ENCODE measurements at places on chromosomes 6 and 20. TPM values are rescaled to one million over a fixed set of nuclear protein-coding genes. Genes with fewer than 3 reads are reported as not detected.
A peak's percentile ranks its signal among the peaks of the same experiment; 100 is the strongest.

Gene ACSS1
- 18.9 TPM for total RNA-seq

Gene PRR18
- not detected for total RNA-seq

DNA sequence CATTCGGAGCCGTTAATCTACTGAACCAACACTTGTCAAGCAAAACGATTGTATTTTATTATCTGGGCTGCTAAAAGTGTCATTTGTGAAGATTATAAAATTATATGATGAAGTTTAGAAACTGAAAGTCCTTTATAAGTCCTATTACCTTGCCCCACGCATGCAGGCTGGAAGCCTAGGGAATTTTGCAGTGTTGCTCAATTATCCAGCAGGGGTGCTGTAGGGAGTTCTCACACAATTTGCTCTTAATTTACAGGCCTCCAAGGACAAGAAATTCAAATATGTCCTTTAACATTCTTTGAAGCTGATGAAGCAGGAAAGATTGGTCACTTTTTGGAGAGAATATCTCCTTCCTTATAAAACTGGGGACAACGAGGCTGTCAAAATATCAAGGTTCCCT lies 368.9 kb downstream of the LMBRD1 start:
- H3K36me3 ChIP-seq = no peaks in the 10 kb centered on the region
- H3K27me3 ChIP-seq = no peaks in the 10 kb centered on the region
- no peak for DNase-seq
- no peaks in the 10 kb centered on the region for H3K4me1 ChIP-seq

Gene IBTK
- total RNA-seq = 11.2 TPM

DNA sequence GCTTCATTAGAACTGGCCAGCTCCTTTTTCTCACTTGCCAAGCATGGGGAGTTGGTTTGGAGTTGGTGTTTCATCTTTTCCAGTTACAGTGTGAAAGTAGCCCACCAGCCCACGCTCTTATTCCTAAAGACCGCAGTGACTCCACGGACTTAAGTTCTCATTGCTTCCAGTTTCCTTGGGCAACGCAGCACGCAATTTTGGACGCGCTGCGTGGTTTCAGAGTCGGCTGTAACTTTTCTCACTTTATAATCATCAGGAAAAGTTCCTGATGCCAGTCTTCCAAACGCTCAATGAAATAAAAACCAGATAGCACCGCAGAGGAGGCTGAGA lies 381 bp upstream of the PEX7 start:
- peak overlapping the region; percentile 73 for H3K4me3 ChIP-seq
- H3K36me3 ChIP-seq = peaks cover 16% of the 10 kb centered on the region
- no peak for DNase-seq
- peak overlapping the region; percentile 77 for H3K27ac ChIP-seq
- no peaks in the 10 kb centered on the region for H3K27me3 ChIP-seq

- H3K27me3 ChIP-seq = no peaks in the 10 kb centered on the region
- DNase-seq = no peak
- H3K4me3 ChIP-seq = peak overlapping the region; percentile 94
- H3K4me1 ChIP-seq = peaks cover 18% of the 10 kb centered on the region
Observed at GRCh38 chr20:43658069-43658722, 8.7 kb upstream of the MYBL2 start.

GRCh38 chr20:18496042-18496441 lies 983 bp downstream of the RBBP9 start:
- H3K27me3 ChIP-seq = no peaks in the 10 kb centered on the region
- peaks cover 8% of the 10 kb centered on the region for H3K36me3 ChIP-seq
- DNase-seq = no peak
- H3K4me1 ChIP-seq = peaks cover 10% of the 10 kb centered on the region

GRCh38 chr6:75020376-75020775 lies 185.5 kb downstream of the COL12A1 start:
- no peak overlapping the region for H3K4me3 ChIP-seq
- no peak for DNase-seq
- no peaks in the 10 kb centered on the region for H3K4me1 ChIP-seq
- H3K27ac ChIP-seq = no peak overlapping the region
- H3K27me3 ChIP-seq = no peaks in the 10 kb centered on the region

Gene BANF2
- total RNA-seq = not detected

DNA sequence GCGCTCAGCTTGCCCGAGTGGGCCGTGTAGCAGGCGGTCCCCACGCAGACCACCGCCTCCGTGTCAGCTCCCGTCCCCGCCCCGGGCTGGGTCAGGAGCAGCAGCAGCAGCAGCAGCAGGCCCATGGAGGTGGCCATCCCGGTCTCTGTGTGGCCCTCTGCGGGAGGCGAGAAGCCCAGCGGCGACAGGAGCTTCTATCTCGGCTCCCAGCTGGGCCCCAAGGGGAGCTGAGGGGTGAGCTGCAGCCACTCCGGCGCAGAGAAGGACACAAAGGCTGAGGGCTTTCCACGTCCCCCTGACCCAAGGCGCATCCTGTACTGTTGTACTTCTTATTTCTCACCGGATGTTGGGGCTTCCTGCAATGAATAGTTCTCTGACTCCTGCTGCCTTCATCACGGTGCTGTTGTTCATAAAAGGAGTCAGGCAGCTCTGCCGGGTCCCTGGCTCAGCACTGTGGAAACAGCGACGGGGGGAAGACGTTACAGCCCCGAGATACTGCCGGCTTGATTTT lies at the start of gene CD93:
TSS of gene CD93 (minus strand) at position 269 of the 511 bp plus-strand sequence. CDS start at position 137, 132 bp downstream.
- no peak for DNase-seq
- H3K27ac ChIP-seq = peak within 1 kb of the TSS; percentile 18
- H3K4me3 ChIP-seq = peak within 1 kb of the TSS; percentile 56
- H3K4me1 ChIP-seq = peaks cover 34% of the 10 kb centered on the region

- no peak overlapping the region for H3K27ac ChIP-seq
- no peaks in the 10 kb centered on the region for H3K4me1 ChIP-seq
Observed at GRCh38 chr6:75118925-75119515, 86.8 kb downstream of the COL12A1 start.

DNA sequence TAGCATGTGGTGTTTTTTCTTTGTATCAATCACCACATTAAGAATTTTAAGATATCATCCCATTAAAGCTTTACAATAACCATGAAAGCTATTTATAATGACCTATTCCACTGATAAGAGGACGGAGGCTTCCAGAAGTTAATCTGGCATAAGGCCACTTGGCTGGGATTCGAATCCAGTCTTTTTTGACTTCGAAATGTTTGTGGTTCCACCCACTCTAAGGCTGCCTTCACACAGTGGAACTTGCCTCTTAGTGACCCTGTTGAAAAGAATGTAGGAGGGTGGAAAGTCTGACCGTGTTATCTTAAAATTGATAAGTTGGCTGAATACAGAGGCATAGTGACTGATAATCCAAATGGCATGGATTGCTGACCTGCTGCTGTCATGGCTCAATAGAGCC lies 959.7 kb downstream of the KIF16B start:
- H3K27me3 ChIP-seq = no peaks in the 10 kb centered on the region
- DNase-seq = no peak
- no peak overlapping the region for H3K4me3 ChIP-seq
- H3K4me1 ChIP-seq = no peaks in the 10 kb centered on the region

Gene PNPLA1
- not detected for total RNA-seq

Gene SPATS1
- total RNA-seq = not detected

GRCh38 chr20:21391185-21391971 lies 5.9 kb downstream of the NKX2-4 start:
- peaks cover 14% of the 10 kb centered on the region for H3K4me1 ChIP-seq
- H3K27me3 ChIP-seq = peaks cover 47% of the 10 kb centered on the region
- H3K27ac ChIP-seq = no peak overlapping the region

- no peak overlapping the region for H3K4me3 ChIP-seq
- H3K36me3 ChIP-seq = no peaks in the 10 kb centered on the region
- H3K4me1 ChIP-seq = peaks cover 7% of the 10 kb centered on the region
- H3K27ac ChIP-seq = no peak overlapping the region
Observed at GRCh38 chr6:170159022-170159965, 131.6 kb downstream of the DLL1 start.

DNA sequence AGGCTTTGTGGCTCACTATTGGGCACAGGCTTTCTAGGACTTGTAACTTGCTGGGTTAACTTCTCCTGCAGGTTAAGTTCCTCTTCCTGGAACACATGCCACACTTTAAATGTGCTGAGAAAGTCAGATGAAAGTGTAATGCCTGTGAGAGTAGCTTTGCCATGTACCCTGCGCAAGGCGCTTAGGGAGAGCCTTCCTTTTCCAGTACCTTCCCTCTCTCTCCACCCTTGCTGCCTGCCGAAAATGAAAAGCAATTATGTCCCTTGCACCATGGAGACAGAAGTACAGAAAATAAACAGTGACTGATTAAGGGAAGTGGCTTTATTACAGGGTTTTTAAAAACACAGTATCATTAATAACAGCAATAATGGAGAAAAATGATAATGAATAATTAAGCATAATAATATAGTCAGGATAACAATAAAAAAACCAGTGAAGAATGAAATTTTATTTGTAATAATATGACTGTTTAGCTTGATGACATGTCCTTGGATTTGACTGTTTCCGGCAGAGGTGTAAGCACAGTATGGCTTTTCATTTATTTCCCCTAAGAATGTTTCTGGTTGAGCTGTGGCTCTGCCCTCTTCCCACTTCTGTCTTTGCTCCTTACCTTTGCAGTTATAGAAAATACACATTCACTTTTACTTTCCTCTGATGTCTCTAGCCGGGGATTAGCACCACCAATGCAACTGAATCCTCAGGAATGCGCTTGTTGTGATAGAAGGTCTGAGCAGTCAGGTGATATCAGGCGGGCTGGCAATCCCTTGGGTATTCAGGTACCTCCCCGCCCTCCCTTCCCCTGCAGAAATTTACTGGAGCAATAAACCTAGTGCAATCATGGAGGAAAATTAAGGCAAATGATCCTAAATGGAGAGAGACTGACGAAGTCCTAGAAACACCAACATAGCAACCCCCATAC lies 472.3 kb upstream of the CITED2 start:
- DNase-seq = no peak
- H3K4me1 ChIP-seq = no peaks in the 10 kb centered on the region
- no peak overlapping the region for H3K27ac ChIP-seq
- H3K36me3 ChIP-seq = no peaks in the 10 kb centered on the region
- no peak overlapping the region for H3K4me3 ChIP-seq

- DNase-seq = no peak
- H3K4me1 ChIP-seq = no peaks in the 10 kb centered on the region
- H3K27me3 ChIP-seq = no peaks in the 10 kb centered on the region
- no peak overlapping the region for H3K4me3 ChIP-seq
- H3K36me3 ChIP-seq = no peaks in the 10 kb centered on the region
Observed at GRCh38 chr20:20446001-20446400, 78.1 kb downstream of the INSM1 start.
